ENCODE measurements at places on chromosomes 2 and 18.

DNA sequence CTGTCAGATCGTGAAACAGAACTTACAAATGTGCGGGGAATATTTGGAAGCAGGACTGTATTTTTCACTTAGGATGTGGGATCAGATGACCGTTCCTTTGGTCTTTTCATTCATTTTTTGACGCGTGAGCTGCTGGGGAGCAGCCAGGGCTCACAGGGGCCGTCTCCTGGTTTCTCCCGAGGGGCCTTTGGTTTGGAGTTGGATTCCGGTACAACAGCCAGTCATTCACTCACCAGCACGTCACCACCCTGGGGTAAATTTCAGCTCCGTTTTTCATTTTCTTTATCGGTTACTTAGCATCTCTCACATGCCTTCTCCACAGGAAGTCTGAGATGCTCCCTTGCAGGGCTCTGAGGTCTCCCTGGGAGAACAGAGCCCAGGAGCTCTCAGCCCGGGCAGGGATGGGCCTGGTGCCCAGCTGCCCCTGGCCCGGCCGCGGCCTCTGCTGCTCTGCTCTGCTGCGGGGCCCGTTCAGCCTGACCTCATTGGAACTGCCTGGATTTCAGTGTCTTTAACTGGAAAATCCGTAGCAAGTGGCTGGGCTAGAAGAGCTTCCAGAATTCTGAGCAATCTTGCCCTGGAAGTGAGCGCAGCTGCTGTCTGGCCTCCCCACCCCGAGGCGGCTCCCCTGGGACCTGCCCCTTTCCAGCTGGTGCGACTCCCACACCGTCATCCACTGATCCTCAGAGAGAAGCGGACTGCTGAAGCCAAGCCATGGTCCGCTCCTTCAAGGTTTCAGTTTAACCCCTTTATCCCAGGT, 335.6 kb downstream of the EIPR1 start:
- no peak for DNase-seq

GRCh38 chr2:199364153-199364552, 93.6 kb downstream of the SATB2 start:
- DNase-seq: no peak

- DNase-seq: no peak
Measured at GRCh38 chr2:96839293-96839874, 4.4 kb downstream of the ANKRD23 start.

GRCh38 chr2:45707006-45707405, 55.5 kb downstream of the PRKCE start:
- no peak for DNase-seq

DNA sequence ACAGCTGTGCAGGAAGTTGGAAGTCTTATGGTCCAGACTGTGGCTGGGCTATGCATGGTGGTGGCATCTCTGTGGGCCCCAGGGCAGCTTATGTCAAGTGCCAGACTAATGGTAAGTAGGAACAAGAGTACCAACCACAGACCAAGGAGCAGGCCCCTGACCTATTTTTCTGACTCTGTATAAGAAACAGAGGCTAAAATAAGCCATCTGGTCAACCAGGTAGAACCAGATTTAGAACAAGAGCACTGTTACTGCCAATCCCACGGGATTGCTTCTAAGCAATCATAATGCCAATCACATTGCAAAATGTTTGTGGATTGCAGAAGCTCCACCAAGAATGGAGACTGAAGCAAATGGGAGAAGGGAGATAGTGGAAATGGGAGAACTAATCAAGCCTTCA, 11.1 kb upstream of the ST3GAL5 start:
- no peak for DNase-seq

DNA sequence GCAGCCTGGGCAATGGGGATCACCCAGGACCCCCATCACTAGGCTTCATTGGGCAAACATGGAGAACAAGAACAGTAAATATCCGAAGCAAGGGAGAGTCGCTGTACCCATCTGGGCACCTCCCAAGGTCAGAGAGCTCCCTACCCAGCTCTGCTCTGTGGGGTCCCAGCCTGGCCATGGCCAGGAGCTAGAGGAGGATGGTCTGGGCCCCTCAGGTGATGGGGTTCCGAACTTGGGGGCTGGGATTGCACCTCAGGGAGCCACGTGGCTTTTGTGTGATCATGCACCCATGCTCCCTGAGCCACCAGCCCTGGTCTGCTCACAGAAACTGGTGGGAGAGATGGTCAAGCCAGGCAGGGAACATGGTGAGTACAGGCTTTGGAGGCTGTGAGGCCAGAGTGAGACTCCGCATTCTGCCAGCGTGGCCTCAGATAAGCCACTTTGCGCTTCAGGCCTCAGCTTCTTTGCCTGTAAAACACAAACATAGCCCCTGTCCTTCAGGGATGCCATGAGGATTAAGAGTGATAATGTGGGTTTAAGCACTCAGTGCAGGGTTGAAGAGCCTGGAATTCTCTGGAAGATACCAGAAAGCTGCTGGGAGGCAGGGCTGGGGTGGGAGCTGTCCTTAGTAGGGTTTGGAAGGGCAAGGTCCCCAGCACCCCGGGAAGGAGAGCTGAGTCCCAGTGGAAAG, 3.0 kb upstream of the NMUR1 start:
- no peak for DNase-seq

GRCh38 chr18:48620071-48620470, 81.2 kb downstream of the CTIF start:
- no peak for DNase-seq

DNA sequence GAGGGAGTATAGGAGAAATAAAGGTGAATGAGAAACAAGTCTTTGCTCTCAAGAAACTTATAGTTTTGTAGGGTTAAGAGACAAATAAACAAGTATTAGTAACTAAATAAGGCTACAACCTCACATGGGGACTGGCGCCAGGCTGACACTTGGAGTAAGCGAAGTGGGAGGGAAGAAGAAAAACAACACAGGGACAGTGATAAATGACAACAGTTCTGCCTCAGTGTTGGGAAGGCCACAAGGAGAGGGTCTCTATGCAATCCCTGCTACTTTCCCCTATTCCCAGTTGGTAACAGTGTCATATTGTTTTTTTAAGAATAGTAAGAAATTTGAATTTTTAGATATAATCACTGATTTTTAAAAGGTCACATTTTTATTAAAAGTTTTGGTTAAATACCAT, 4.0 kb downstream of the APLF start:
- no peak for DNase-seq

GRCh38 chr2:104840893-104841585, 12.9 kb upstream of the POU3F3 start:
- DNase-seq: no peak

- no peak for DNase-seq
Measured at GRCh38 chr2:202017940-202018339, 15.7 kb upstream of the FZD7 start.

GRCh38 chr2:122816803-122817202, 1061.4 kb downstream of the TSN start:
- DNase-seq: no peak

DNA sequence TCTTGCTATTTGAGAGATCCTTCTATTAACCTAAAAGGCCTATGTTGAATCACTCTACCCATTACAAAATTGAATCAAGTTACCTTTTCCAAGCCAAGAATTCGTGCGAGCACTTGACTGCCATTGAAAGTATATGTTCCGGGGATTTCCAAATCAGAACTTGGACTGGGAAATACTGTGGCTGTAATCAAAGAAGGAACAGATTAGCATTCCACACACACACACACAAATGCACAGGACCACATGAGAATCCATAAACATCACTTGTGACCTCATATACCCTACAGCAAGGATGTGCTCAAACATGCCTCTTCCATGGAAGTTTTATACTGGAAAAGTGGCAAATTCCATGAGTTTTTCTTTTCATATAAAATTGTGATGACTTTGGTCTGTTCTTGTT, 86.0 kb downstream of the ABCA12 start:
- DNase-seq: no peak

DNA sequence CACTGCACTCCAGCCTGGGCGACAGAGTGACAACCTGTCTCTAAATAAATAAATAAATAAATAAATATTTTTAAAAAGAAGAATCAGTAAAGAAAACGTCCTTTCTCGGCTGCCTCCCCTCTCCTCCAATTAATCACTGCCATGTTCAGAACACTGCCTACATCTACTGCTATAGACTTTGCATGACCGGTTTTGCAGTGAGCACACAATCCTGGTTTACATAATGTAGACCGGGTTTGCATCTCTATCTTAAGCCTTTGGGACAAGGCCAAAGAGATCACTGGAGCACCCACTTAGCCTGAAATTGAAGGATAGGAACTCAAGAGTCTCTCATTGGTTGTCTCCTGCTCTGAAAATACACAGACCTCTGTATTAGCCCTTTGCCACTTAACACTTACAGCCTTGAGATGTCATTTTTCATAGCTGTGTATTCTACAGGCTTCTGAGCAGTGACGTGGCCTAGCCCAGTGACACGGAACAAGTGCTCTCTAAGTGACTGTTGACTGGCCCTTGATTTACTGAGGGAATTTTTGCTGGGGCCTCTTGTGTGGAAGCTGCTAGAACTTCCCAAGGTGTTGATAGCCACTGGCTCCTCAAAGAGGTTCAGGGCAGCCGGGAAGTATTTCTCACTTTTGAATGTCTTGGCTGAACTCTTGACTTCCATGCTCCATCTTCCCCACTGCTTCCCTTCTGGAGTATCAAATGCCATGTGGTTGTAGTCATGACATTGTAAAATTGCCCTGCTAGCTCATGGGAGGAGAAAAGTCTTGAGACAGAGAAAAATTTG, 45.3 kb upstream of the CCBE1 start:
- DNase-seq: peak; percentile 79

- no peak for DNase-seq
Measured at GRCh38 chr18:4842287-4842686, 354.8 kb downstream of the AKAIN1 start.

- DNase-seq: no peak
Measured at GRCh38 chr18:9933865-9934264, 20.0 kb downstream of the VAPA start.

DNA sequence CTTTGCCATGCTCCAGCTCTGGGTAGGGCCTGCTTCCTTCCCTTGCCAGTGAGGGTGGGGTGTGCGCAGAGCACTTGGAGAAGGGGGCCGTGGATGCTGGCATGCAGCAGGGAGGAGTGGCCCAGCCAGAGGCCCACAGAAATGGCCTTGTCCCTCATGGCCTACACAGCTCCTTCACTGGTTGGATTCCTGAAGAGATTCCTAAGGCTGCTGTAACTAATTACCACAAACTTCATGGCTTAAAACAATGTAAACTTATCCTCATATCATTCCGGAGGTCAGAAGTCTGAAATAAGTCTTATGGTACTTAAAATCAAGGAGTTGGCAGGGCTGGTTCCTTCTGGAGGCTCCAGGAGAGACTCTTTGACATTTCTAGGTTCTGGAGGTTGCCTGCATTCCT, 195.2 kb downstream of the GLI2 start:
- no peak for DNase-seq

DNA sequence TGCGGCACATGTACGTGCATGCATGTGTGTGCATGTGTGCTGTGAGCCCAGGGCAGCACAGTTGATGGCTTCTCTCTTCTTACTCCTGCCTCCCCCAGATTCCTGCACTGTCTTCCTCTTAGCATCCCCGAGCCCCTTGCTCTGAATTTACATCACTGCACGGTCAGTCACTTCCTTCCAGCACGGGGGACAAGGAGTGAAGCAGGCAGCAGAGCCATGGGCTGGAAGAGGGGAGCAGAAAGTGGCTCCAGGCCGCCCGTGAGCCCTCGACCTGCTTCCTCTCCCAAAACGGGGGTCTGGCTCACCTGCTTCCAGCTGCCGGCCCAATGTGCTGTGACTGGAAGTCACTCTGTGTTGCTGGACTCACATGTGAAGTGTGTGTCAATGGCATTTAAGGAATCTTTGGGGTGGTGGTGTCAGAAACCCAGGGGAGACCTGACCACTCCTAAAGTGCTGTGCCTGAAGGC, 106.1 kb downstream of the FAM210A start:
- DNase-seq: no peak

DNA sequence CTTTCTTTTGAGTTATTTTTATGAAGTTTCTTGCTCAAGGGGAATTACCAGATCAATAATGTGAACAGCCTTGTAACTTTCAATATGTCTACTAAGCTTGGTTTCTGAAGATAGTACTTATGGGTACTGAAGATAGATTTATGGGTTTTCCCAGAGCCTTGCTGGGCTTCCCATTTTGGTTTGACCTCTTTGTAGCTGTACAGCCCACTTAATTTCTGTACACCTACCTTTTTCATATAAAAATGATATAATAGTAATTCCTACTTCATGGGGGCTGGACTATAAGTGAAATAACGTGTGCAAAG, 22.2 kb downstream of the IL1R2 start:
- DNase-seq: no peak

DNA sequence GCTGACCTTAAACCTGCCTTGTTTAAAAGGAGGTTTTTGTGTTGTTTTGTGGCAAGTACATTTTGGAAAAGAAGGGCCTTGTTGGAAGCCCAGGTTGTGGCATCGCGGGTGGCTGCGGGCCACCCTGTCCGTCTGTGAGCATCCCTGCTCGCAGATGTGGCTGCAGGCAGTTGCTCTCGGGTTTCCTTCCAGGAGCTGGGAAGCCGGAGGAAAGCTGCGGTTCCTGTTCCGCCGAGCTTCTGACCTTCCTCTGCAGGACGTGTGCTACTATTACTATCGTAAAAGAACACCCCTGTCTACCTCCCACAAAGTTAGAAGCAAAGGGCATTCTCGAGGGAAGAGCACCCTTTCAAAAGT, 766 bp downstream of the MFF start:
- peak; percentile 62 for DNase-seq

DNA sequence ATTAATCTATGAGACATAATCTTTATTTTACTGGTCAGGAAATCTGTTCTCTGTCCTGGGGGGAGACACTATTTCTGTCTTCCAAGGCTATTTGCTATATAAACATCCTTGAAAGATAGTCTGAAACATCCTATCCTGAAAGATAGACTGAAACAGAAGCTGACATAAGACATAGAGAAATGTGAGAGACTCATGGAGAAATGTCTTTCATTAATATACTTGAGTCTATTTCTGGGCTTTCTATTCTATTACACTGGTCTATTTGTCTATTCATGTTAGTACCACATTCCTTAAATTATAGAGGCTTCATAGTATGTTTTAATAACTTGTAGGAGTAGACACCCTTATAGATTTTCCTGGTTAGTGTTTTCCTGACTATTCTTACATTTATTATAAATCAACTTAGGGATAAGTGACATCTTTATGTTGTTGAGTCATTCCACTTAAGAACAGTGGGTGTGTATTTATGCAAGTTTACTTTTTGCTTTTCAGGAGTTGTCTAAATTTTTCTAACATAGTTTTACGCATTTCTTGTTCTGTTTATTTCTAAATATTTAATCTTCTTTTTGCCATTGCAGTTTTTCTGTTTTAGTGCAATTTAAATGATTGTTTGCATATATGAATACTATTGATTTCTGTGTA, 244.9 kb upstream of the ZSWIM2 start:
- DNase-seq: no peak

DNA sequence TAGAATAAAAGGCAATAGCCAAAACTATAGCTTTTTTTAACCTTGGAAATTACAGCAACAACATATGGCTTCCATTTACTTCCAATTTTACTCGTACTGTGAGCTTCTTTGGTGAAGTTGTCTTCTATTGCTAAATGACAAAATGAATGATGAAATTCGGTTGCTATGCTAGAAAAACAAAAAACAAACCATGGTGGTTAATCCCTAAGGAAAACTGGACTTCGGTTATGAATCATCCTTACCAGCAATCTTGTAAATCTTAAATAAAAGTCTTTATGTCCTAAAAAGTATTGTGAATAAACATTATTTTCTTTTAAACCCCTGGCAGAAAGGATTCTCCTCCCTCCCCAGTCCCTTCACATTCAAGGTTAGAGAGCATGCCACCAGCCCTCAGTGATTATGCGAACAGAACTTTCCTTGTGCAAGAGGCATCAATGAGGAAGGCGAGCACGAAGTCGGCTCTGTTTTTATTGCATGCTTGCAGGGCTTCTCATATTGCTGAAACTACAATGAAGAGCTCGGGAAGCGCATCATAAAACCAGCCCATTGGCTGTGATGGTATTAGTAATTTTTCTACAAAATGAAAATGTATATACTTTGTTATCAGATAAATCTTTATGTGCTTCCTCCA, 62.9 kb downstream of the ZNF521 start:
- DNase-seq: peak; percentile 79

Measured in EL (cell line).